ENCODE measurements at places on chromosomes 6 and 20.

GRCh38 chr6:112770308-112770707, 423.2 kb downstream of the RFPL4B start:
- DNase-seq = no peak

GRCh38 chr20:3082955-3083952, 1.3 kb downstream of the AVP start:
- no peak for DNase-seq

DNA sequence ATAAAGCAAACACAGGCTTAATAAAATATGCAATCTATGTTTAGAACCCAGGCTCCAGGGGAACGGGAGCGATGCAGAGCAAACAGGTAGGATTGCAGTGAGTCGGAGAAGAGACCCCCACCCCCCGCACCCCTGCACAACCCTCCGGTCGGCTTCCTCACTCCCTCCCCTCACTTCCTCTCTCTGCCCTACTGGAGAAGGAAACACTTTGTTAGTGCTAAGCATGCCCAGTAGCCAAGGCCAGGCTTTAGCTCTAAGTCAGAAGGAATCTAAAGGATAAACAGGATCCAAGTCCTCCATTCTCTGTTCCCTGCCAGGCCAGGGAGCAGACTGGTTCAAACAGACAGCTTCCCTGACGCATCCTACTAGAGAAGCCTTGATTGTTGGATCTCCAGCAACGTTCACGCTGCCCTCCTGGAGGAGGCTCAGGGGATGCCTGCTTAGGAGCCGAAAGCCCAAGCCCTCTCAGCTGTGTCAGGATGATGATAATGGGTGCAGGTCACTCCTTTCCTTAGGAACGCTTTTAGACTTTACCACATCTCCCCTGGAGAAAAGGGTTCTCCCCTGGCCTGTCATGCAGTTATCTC, 14.7 kb downstream of the FOXQ1 start:
- no peak for DNase-seq

DNA sequence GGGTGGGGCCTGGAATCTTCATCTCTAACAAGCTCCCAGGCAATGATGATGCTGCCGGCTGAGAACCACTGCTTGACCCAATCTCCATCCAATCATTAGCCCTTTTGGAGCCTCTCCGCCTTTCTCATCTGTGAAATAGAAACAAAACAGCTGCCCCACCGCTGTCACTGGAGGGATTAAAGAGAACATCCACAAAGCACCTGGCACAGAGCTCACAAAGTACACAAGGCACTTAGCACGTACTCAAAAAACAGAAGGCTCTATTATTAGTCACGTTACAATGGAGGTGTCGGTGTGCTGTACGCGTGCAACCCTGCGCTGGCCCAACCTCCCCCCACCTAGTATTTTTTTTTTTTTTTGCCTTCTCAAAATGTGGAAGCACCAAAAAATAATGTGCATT, 213.5 kb upstream of the ARID1B start:
- no peak for DNase-seq

DNA sequence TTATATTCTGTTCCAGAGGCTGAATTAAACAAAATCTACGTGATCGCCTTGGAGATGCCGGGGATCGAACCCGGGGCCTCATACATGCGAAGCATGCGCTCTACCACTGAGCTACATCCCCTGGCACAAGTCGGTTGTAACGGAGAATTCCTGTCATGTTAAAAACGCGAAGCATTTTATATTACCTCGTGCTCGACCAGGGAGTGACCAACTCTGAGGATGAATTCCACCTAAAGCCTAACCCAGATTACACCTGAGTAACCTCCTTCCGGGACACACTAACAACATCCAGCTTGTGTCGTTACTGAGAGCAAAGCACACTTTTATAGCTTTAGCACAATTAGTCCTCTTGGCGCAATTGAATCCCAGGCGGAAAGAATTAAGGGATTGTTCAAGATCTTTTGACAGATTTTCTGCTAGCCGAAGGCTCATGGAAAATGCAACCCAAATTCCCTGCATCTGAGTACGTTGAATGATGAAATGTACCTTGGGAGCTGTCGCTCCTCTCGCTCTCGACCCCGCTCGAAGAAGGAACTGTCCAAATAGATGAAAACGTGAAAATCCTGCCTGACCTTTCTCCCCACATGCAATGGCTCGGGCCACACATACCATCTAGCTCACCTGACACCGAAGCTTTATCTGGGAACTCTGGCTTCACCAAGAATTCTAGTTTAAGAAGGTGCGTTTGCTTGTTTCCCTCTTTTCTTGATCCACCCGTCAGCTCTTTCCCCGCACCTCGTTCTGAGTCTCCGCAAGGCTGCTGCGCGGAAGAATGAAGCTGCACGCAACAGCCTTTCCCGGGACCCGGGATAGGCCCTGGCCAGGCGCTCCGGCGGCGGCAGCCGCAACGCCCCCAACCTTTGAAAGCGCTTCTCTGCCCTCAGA, 148.3 kb downstream of the GPX5 start:
- DNase-seq = peak; percentile 43
